ENCODE measurements at places on chromosomes 5 and 9.

DNA sequence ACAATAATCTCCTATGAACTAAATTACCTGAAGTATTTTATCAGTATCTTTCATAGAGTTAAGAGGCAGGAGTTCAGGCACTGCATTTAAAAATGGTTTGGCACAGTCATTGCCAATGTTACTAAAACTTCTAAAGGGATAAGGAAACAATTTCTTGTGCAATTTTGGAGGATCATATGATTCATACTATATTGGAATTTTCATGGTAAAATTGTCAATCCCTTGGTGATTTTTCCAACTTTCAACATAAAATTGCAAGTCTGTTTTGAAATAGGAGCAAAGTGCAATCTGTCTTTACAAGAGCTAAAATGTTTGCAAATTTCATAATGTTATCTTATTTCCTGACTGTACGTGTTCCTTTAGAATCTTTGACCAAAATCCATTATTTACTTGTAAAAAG is 211.1 kb downstream of the DMRTA1 start:
- DNase-seq: no peak

- DNase-seq: no peak
Measured at GRCh38 chr9:4980086-4980727, 4.9 kb upstream of the JAK2 start.

DNA sequence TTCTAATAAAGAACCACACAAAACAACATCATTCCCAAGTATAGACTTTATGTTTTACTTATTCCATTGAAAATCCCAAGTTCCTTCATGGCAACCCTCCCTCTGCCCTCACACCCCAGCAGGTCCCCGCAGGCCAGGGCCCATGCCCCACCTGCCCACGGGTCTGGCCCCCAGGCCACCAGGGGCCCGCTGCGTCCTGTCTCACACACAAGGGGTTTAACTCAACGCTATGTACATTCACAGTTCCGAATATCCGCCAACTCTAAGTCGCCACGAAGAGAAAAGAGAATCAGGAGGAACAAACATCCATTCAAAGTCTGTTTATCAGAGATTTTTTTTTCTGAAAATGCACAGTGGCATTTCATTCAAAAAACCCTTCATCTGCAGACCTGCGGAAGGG is 16.2 kb upstream of the SLC6A3 start:
- no peak for DNase-seq

DNA sequence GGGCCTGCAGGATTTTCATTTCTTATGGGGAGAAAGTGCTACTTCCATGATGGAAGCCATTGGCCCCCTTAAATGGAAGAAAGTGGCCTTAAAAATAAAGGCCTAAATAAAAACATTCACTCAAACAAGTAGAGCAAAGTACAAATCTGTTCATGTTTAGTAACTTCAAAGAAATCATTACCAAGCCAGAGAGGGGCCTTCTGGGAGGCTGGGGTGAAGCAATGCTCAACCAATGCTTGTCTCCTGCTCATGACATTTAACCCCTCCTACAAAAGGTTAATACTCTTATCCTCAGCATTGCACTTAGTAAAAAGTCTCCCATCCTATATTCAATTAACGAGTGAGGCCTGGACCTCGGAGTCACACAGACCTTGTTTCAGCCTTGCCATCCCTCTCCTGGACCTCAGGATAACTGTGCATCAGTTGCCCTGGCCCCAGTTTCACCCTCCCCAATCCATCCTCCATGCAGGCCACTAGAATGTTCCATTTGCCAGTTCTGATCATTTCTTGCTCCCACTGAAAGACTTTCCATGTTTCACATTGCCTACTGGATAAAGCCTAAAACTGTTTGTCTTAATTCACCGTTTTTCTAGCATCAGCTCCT is 36.9 kb upstream of the ALDH1B1 start:
- no peak for DNase-seq

DNA sequence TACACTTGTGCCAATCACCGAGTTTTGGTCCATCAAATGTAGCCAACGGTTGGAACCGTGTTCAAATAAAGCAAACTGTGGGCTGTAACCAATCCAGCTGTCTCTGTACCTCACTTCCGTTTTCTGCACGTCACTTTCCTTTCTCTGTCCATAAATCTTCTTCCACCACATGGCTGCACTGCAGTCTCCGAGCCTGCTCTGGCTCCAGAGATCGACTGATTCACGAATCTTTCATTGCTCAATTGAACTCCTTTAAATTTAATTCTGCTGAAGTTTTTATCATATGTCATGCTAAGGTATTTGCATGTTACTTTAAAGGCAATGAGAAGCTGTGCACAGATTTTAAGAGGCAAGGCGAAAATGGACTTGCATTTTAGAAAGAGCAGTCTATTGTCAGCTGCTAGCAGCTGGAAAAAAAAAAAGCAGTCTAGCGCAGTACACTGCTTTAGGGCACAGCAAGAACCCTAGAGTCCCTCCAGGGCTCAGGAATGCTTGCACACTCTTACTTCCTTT is 13.2 kb downstream of the TTC39B start:
- DNase-seq: no peak

DNA sequence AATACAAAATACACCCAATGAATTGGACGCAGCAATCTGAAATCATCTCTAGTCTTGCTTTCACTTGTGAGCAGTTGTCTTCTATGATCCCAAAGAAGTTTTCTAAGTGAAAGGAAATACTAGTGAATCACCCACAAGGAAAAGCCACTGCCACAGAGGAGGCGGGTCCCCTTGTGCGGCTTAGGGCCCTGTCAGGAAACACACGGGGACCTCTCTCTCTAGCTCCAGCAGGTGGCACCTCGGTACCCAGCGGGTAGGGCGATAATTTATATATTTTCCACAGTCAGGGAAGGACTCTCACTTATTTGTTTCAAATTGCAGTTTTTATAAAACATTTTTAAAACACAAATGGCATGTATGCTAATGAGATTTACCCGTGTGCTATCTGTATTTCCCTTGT is 417.1 kb downstream of the KDM4C start:
- DNase-seq: no peak

DNA sequence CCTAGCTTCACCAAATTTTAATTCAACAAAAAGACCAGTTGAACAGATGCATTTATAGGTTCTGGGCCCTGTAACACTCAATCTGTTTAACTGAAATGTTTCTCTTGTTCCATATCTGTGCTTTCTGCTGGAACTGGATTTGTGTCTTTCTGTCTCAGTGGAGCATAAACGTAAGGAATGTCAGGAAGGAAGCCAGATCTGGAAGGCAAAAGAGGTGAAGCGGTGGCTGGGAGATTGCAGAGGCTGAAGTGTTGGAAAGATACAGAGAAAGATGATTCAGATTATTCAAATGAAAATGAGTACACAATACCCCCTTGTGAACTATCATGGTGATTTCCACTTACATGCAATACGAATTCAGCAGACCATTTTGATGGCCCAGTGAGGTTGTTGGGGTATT is 406.8 kb downstream of the BRINP1 start:
- no peak for DNase-seq

DNA sequence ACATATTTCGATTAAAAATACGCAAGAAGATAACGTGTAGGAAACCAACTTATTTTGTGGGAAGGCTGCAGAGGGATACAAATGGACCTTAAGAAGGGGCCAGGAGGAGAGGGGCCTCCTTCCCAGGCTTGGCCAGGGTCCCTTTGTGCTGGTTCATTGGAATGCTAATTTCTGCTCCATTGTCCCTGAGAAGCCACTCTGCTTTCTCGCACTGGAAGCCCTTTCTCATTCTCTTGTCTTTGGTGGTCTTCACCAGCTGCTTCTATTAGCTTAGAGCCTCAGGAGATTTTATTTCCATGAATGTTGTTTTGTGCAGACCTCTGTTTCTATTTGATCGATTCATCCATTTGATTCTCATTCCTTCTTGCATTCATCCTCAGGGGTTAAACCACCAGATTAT is 325.4 kb downstream of the TMEM38B start:
- DNase-seq: no peak

- DNase-seq: no peak
Measured at GRCh38 chr9:7161469-7161868, 403.7 kb downstream of the KDM4C start.

DNA sequence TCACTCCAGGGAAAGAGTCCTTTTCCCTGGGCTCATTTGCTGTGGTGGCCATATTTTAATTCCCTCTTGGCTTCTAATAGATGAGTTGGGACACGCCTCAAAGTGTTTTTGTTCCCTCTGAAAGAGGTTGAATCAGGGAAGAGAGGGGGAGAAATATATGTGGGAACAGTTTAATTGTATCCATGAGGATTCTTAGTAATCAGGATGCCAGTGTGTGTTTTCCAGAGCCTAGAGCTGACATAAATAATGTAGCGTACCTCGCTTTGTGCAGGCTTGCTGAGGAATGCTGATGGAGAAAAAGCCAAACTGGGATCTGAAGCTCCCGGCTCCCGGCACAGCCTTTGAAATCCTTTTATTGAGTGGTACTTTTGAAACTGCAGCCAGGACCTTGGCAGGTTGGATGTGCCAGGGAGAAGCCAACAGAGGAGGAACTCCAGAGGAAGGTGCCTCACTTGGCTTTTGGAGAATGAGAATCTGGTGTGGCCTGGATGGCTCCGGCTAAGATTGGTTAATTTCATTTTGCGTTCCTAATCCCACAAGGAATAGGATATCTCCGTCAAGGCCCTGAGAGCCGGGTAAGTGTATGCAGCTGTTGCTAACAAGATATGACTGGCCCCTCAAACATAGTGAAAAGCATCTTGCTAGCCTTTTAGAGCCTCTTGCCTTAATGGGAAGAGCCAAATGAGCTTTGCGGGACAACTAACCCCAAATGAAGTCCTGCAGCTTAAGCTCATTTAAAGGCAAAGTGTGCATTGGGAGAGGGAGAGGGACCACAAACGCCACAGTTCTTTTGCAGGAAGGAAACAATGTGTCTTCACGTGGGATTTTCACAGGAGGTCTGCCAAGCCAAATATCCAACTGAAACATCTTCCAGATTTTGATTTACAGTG is 471.1 kb upstream of the WWC1 start:
- DNase-seq: no peak

- no peak for DNase-seq
Measured at GRCh38 chr9:115036691-115037090, 81.3 kb downstream of the TNC start.

DNA sequence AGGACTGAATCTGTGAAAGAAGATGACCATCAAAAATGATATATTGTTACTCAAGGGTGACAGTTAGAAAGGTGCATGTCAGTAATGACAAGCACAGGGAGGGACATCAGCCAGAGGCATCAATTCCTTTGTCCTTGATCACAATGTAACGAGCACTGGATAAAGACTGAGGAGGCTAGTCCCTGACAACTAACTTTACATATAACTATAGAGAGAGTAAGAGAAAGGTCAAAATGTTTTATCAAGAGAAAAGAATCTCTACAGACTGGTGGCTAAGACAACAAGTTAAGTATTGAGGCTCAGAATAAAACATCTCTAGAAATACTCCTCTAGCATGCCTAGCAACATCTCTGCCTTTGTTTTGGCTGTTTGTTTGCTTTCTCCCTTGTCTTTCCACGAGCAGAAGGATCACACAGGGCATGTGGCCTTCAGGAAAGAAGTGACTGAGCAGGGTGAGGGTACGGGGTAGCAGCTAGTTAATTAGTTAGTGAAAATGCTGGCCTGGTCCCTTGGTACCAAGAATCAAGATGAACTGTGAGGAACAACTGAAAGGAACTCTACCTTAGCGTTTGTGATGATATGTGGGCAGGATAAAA is 724.1 kb upstream of the MEF2C start:
- DNase-seq: no peak

DNA sequence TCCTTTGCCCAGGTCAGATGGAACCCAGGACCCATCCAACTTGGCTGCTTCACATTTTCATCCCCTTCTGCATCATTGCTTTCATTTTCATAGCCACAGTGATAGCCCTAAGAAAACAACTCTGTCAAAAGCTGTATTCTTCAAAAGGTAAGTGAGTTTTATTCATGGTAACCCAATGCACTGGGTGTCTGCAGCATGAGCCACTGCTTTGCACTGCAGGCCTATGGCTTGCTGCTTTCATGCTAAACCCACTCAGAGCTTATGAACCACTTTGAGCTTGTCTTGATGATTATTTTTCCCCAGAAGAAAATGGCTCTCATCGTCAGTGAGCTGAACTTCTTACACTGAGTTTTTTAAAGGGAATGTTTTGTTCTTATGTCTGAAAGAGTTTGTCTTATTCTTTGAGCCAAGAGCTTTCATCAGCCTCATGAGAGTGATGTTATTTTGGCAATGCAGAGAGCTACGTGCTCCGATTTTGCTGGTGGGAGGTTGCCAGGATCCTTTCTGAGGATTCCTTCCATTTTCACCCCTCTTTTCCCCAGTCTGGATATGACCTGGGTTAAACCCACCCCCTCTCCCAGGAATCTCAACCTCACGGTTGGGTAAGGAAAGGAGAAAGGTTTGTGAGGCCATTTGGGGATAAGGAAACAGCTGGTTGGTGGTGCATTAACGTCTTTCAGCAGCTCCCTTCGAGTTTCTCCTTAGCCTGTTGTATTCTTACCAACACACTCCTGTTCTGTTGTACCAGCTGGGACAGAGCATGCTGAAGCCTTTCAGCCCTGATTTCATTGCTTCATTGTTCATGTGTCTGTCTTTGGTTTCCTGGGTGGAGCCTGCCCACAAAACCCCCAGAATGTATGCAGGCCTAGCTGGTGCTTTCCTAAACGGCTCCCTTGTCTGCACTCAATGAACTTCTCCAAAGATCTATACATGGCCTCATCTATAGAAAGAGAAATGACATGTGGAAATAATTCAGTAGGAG is 47.6 kb downstream of the PDCD1LG2 start:
- no peak for DNase-seq

DNA sequence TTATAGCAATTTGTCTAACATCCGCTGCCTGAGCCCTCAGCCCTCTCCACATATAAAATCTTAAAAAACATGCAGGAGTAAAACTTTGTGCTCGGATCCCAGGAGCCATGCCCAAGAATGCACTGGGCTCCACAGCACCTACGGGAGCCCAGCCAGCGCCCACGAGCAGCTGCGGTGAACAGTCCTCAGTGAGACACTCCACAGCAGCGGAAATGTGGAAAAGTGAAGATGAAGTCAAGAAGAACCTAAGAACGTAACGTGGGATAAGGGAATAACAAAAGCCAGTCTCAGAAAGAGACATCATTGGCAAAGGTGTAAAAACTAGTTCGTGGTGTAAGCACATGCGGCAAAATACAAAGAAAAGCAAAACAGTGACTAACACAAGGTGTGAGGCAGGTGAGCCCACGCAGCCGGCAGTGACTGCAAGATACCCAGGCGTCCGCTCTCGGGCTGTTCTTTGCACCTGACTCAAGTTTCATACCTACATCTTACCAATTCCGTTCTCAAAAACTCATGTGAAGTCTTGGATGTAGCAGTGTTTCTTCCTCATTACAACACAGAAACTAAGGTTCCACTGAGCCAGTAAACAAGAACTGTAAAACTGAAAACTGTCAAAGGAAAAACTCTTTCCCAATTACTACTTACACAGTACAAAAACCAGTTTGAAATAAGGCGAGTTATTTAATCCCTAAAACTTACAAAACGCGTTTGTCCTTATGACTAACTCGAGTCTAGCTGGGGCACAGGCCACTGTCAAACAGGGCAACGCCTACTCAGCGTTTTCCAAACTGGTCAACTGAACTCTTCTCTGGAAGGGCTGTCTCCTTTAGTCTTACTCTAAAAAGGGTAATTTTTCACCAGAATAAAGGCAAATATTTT is 1.7 kb downstream of the CAMSAP1 start:
- no peak for DNase-seq

- no peak for DNase-seq
Measured at GRCh38 chr5:91058575-91058974, 324.5 kb downstream of the ARRDC3 start.

- peak; percentile 84 for DNase-seq
Measured at GRCh38 chr5:10663489-10664179, 97.4 kb downstream of the DAP start.

GRCh38 chr9:124340219-124341069 is 74.8 kb downstream of the PSMB7 start:
- DNase-seq: no peak

Measured in NCI-H1092 (cell line).